Hematopoietic multipotent progenitor cell (in vitro differentiated cells): ENCODE measurements at places on chromosomes 13 and 19. TPM values are rescaled to one million over a fixed set of nuclear protein-coding genes. Genes with fewer than 3 reads are reported as not detected.
A peak's percentile ranks its signal among the peaks of the same experiment; 100 is the strongest.

The ACER1 gene
- under 0.01 TPM for total RNA-seq

The ZNF792 gene
- total RNA-seq = 36.9 TPM

The GNG7 gene
- total RNA-seq = 5.1 TPM

The SGCG gene
- not detected for total RNA-seq

The UBE2L5 gene
- 0.27 TPM for total RNA-seq

The CAMSAP3 gene
- total RNA-seq = 3.0 TPM

The CALR3 gene
- not detected for total RNA-seq

The ADGRL1 gene
- total RNA-seq = 32.0 TPM

The LACC1 gene
- total RNA-seq = 3.5 TPM

The PSG1 gene
- not detected for total RNA-seq

The LGALS14 gene
- under 0.01 TPM for total RNA-seq

The TPTE2 gene
- total RNA-seq = not detected

- DNase-seq = no peak
These were observed 28.7 kb upstream of the MEDAG start for GRCh38 chr13:30877335-30877734.

- DNase-seq = no peak
These were observed 22.8 kb upstream of the STK24 start for GRCh38 chr13:98599502-98600328.

- DNase-seq = no peak
These were observed 12.9 kb downstream of the LMTK3 start for GRCh38 chr19:48498595-48499311.

GRCh38 chr19:30924670-30925069 lies 424.6 kb downstream of the TSHZ3 start:
- DNase-seq = no peak

DNA sequence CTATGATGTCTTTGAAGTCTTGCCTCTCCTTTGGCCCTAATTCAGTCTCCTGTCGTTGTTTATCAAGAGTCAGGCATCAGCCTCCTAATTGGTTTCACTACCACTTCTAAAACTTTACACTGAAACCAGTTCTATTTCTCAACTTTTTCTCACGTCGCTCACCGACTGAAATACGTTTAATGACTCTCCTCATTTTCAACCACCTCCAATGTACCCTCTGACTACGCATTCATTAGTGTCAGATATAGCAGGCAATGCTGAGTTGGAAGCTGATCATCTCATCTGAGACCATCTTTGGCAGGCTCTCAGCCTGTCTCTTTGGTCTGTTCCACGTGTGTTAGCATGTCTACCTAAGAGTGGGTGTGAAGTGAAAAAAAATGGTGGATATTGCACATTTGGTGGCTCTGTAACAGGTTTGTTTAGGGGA lies 128.1 kb downstream of the KL start:
- no peak for DNase-seq

DNA sequence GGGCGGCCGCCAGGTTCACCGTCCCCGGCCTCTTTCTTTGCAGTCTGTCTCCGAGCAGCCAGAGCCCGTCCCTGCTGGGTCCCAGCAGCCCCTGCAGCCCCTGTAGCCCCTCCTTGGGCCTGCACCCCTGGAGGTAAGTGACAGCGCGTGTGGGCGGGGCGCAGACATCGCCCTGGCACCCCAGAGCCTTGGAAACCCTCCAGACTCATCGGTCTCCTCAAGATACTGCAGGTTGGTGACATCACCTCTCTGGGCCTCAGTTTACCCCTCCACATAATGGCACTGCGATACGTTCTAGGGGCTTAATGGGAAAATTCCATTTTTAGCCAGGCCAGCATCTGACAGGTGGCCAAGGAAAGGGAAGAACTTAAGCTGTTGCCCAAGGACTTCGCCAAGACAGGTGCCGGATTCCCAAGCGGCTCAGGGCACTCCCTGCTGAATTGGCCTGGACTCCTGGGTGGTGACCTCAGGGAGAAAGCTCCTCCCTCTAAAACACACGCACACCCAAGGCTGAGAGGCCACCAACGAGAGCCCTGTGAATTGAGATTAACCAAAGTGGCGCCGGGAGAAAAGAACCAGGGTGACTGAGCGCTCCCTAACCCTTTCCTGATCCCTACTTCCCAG lies 13.1 kb downstream of the MAST3 start:
- DNase-seq = no peak

GRCh38 chr13:63605403-63605802 lies 2189.8 kb upstream of the PCDH20 start:
- no peak for DNase-seq

DNA sequence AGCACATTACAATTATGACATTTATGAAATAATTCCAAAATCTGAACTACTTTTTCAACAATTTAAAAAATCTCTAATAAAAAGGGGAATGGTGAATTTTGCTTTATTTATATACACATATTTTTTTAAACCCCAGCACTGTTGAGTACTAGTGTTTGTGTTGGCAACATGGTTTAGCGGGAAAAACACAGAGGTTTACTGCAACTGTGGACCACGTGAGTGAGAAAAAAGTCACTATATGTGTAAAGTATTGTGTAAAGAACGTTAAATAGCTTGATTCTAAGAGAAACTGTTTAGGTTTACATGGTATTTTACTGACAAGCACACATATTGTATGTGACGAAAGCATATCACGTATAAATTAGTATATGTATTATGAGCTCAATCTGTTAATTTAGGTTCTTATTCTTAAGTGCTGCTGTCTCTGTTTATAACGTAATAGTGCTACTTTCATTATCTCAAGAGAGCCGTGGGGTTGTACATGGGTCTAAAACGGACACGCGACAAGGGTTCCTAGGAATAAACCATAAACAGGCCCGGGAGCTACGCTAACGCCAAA lies 617 bp downstream of the SKA3 start:
- no peak for DNase-seq

- DNase-seq = no peak
These were observed 460.0 kb downstream of the RFC3 start for GRCh38 chr13:34277936-34278335.

DNA sequence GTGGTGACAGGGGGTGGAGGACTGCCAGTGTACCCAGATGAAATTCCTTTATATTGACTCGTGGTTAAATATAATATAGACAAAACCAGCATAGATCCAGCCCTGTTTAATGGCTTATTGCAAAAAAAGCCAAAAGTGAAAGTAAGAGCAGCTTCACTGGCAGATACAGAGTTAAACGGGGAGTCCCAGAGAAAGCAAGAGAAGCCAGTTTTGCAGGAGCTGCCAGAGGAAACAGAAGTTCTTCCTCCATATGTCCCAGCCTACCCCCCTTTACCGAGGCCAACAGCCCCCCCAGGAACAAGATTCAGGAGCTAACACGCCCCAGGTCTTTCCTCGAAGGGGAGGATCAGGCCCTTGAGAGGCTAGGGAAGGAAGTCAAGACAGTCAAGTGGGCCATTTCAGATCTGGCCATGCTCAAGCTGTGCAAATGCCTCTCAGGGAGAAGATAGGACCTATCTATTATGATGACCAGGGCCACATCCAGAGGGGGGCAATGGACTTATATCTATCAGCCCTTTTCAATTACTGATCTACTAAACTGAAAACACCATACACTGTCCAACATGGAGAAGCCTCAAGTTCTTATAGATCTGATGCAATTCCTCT lies 47.2 kb upstream of the ZNF737 start:
- no peak for DNase-seq

GRCh38 chr13:112867301-112867711 lies 101.7 kb upstream of the MCF2L start:
- no peak for DNase-seq

GRCh38 chr13:114132419-114133121 lies at the start of gene RASA3:
RASA3 (minus strand) TSS chr13:114132623; CDS start chr13:114132489, 134 bp downstream.
- peak; percentile 63 for DNase-seq

DNA sequence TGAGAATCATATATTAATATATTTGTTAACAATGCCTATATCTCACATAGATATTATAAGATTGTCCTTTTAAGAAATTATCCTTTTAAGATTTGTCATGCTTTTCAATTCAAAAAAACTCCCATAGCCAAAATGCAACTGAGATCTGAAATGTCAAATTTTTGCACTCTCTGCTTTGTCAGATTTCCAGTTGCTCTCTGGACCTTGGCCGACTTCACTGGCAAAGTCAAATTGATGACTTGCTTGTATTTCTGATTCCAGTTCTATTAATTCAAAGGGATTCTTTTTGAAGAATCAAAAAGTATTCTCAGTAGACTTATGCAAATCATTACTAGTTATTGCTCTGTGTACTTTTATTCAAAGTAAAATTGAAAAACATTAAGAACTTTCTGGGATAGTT lies 101.2 kb upstream of the SCEL start:
- DNase-seq = no peak

DNA sequence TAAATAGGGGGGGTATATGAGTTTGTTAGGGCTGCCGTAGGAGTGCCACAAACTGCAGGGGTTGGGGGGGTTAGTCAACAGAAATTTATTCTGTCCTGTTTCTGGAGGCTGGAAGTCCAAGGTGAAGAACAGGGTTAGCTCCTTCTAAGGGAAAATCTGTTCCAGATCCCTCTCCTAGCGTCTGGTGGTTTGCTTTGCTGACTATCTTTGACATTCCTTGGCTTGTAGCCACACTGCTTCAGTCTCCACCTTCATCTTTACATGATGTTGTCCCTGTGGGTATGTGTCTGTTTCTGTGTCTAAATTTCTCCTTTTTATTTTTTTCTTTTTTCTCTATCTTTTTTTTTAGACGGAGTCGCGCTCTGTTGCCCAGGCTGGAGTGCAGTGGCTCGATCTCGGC lies 8.1 kb upstream of the ICAM1 start:
- DNase-seq = no peak

GRCh38 chr13:46721054-46721453 lies 75.9 kb downstream of the ESD start:
- DNase-seq = peak; percentile 11

DNA sequence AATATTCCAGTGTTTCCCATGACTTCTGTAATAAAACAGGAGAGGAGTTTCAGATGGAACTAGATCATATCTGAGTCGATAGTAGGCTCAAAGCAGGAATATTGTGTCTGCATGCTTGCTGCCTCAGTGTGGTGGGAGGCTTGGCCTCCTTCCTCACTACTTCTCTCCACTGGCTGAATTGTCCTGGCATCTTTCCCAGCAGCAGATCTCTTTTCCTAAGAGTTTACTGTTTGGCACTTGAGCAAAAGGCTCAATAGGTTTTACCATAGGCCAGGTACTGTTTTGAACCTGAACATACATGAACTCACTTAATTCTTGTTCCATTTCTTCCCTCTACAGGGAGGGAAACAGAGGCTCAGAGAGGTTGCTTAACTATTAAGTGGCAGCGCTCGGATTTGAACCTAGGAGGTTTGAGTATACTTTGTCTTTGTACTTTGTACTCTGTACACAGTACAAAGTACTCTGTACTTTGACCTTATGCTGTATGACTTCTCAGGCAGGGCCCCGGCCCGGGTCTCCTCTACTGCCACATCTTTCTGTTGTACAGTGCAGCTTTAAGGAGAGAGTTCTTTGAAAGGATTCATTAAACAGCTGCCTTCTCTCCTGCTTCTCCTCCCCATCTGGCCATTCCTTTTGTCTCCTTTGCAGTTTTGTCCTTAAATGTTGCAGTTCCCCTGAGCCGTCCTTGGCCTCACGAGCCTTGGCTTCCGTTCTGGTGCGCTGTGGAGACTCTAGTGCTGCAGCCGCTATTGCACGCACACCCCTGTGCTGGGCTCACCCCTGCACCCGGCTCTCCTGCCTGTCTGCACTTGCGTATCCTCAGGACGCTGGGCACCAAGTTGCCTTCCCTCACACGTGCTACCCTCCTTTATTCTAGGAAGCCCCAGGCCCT lies 8.1 kb downstream of the B3GLCT start:
- DNase-seq = no peak

DNA sequence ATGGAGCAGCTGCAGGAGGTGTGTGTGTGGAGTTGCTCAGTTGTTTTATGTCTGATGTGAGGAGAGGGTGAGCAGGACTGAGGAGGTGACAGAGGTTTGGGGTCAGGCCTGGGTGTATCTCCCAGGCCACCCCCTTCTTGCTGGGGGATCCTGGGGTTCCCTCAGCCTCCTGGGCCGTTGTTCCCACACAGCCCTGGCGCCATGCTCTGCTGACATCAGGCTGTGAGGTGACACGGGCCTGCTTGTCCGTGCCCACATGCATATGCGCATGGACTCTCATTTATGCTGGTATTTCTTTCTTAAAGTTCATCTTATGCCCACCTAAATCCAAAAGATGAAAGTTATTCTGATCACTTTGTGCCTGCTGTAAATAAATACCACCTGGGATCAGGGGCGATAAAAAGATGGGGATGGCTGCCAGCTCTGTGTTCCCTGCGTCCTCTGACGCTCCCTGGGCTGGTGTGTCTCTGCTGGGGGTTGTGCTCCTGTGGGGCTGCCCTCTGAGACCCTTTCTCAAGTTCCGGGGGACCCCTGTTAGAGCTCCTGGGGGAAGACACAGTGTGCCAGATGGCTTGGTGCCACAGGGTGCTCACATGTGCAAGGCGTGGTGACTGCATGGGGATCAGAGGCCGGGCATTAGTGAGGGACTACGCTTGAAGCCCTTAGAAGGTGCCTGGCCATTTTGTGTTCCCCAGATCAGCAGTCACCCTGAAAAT lies 12.6 kb downstream of the NAXD start:
- no peak for DNase-seq

- no peak for DNase-seq
These were observed 43.2 kb downstream of the ZNF571 start for GRCh38 chr19:37551129-37551993.

DNA sequence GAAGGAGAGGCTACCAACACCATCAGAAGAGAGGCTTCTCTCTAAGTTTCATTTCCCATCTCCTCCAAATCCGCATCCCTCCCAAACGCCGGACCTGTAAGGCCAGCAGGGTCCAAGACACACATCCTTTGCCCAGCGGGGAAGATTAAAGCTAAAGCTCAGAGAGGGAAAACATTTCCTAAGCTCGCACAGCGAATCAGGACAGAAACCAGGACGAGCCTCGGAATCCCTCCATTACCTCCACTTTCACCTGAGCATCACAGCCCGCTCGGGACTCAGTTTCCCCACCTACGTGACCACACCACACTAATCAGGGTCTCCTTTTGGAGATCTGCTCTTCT lies 711 bp upstream of the FOSB start:
- DNase-seq = no peak
